Esophagus muscularis mucosa (tissue), 4 donors: ENCODE measurements at places on chromosomes 5 and 9. TPM values are rescaled to one million over a fixed set of nuclear protein-coding genes. Genes with fewer than 3 reads are reported as not detected.

GRCh38 chr5:151675611-151676313 lies 11.0 kb downstream of the SPARC start:
- peaks cover 94% of the 10 kb centered on the region for H3K4me1 ChIP-seq
- peaks cover 47% of the 10 kb centered on the region for H3K36me3 ChIP-seq
- peak overlapping the region; percentile 81 for H3K27ac ChIP-seq
- no peak for DNase-seq

CCL28 gene
- 2.2 TPM for total RNA-seq

DNA sequence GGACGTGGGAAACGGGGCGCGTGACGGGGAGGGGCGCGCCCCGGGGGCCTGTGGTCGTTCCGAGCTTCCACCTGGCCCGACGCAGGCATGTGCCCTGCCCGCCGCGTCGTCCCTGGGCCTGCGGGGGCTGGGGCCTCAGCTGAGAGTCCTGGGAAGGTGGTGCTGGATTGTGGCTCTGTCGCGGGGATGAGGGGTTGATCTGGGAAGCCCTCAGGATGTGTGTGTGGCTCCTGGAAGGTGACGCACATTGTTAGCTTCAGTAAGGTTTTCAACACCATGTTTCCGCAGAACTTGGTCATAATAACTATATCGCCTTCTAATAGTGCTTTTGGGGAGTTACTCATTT lies 589.1 kb downstream of the MTRR start:
- H3K4me3 ChIP-seq, result peak overlapping the region; percentile 99
- no peak for DNase-seq
- H3K4me1 ChIP-seq, result peaks cover 30% of the 10 kb centered on the region
- peaks cover 20% of the 10 kb centered on the region for H3K36me3 ChIP-seq
- peak overlapping the region; percentile 88 for H3K27ac ChIP-seq

DNA sequence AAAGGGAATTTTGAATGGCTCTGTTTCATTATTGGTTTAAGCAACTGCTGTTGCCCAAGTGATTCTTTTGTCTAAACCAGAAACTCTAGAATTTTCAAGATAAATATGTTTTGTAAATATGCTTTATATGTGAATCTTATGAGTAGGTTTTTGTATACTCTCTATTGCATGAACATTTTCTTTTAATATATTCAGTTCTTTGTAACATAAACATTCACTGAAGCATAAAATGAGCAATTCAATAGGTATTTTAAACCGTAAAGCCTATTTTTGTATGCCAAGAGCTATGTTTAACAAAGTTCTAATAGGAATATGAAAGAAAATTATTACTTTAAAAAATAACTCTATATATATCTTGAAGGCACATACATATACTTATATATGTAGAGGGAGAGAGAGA lies 293.1 kb downstream of the PSAT1 start:
- H3K36me3 ChIP-seq, result no peaks in the 10 kb centered on the region
- DNase-seq, result no peak
- H3K27ac ChIP-seq, result no peak overlapping the region
- no peaks in the 10 kb centered on the region for H3K4me1 ChIP-seq
- H3K27me3 ChIP-seq, result no peaks in the 10 kb centered on the region
- H3K4me3 ChIP-seq, result no peak overlapping the region

PJA2 gene
- total RNA-seq, result 162 TPM

DNA sequence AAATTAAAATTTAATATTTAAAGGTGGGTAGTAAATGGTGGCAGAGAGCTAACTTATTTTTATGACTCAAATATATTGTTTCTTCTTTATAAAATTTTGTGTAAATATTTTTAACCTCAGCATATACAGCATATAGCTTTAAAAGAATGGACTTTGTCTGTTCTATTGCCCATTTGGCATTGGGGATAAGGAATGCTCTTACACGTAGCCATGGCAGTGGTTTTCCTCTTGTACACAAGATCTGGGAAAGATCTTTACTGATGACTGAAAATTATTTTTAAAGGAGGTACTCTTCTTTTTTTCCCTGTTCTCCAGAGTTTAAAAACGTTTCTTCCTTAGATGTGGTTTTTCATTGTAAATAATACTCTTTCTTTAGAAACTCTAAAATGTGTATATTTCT lies 75.0 kb downstream of the PBX3 start:
- no peaks in the 10 kb centered on the region for H3K27me3 ChIP-seq
- DNase-seq, result no peak
- H3K4me1 ChIP-seq, result peaks cover 43% of the 10 kb centered on the region
- H3K4me3 ChIP-seq, result no peak overlapping the region
- no peak overlapping the region for H3K27ac ChIP-seq
- H3K36me3 ChIP-seq, result no peaks in the 10 kb centered on the region

GRCh38 chr5:151123897-151124751 lies 33.5 kb downstream of the ANXA6 start:
- H3K4me1 ChIP-seq, result peaks cover 73% of the 10 kb centered on the region
- no peak for DNase-seq
- H3K27ac ChIP-seq, result peak overlapping the region; percentile 27
- no peak overlapping the region for H3K4me3 ChIP-seq
- H3K36me3 ChIP-seq, result peaks cover 97% of the 10 kb centered on the region
- H3K27me3 ChIP-seq, result no peaks in the 10 kb centered on the region

PCDHB16 gene
- 3.3 TPM for total RNA-seq

DNA sequence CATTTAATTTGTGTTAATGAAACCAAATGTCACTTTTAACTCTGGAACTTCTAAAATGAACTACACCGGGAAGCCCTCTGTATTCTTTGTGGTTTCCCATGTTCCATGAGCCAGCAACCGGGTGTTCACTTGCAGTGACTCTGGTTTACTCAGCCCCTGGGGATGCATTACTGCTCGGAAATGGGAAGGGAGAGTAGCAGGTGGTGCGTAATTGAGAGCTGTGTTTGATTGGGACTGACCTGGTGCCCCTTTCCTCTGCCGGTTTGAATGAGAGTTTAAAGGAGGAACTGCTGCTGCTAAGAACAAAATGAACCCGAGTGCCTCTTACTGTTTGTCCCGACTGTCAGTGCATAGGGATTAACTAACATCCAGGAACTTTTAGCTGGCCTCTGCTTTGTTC lies 100.1 kb upstream of the DHFR start:
- H3K27ac ChIP-seq, result no peak overlapping the region
- no peaks in the 10 kb centered on the region for H3K27me3 ChIP-seq
- H3K4me3 ChIP-seq, result no peak overlapping the region
- peaks cover 5% of the 10 kb centered on the region for H3K36me3 ChIP-seq

DNA sequence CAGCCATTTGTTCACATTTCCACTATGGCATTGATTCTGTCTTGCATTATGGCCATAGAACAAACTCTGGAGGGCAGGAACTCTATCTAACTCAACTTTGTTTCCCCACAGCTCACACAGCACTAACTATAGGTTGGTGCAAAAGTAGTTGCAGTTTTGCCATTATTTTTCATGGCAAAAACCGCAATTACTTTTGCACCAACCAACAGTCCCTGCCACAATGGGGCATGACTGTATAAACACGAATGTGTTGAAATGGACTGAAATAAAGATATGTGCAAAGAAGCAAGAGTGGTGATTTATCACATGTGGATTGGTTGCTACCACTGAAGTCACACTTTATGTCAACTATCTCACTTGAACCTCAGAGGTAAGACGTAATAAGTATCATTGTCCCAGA lies 338.7 kb downstream of the NTRK2 start:
- DNase-seq, result no peak
- H3K36me3 ChIP-seq, result no peaks in the 10 kb centered on the region
- no peaks in the 10 kb centered on the region for H3K4me1 ChIP-seq
- no peak overlapping the region for H3K27ac ChIP-seq

GRCh38 chr9:10050016-10050415 lies 562.8 kb downstream of the PTPRD start:
- no peaks in the 10 kb centered on the region for H3K27me3 ChIP-seq
- H3K36me3 ChIP-seq, result no peaks in the 10 kb centered on the region
- no peak overlapping the region for H3K4me3 ChIP-seq
- H3K4me1 ChIP-seq, result no peaks in the 10 kb centered on the region

PCDHB9 gene
- 2.9 TPM for total RNA-seq
